ENCODE measurements at places on chromosomes 1 and 21.

- DNase-seq = no peak
Measured at GRCh38 chr1:93815366-93816110, 63.5 kb downstream of the DNTTIP2 start.

- no peak for DNase-seq
Measured at GRCh38 chr1:13792419-13792818, 92.4 kb downstream of the PRDM2 start.

DNA sequence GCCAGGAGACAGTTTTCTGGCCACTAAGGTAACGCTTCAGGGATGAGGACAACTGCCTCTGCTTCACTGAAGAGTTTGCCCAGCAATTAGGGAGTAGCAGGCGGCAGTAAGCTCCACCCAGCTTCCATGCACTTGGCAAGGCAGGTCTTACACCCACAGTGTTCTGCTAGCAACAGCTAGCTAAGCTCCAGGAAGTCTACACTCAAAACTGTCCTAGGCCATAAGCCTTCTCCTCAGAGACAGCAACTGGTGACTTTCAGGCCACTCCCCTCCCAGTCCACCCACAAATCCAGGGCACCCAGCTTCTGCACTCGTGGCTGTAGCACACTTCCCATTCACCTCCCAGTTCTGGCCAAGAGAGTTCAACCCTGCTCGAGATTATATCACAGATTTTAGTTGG, 47.3 kb downstream of the KMO start:
- DNase-seq = no peak

GRCh38 chr1:112394743-112395062, 1.3 kb upstream of the CTTNBP2NL start:
- no peak for DNase-seq

- no peak for DNase-seq
Measured at GRCh38 chr1:235408503-235408960, 41.3 kb downstream of the TBCE start.

DNA sequence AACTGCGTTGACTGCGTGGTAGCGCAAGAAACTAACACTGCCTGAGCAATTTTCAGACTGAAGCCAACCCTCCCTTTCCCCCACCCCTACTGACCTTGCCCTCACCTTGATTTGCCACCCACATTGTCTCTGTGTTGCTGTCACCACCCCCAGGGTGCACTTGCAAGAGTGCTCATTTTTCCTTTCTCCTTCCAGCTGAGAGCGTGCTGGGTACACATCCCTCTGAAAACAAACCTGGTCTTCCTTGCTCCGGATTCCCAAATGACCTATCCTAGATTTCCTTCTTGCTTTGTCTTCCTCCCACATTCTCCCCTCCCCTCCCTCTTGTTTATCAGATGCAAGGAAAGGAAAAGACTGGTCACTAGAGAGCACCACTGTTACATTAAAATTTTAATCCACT, 24.2 kb downstream of the MPZ start:
- DNase-seq = no peak

DNA sequence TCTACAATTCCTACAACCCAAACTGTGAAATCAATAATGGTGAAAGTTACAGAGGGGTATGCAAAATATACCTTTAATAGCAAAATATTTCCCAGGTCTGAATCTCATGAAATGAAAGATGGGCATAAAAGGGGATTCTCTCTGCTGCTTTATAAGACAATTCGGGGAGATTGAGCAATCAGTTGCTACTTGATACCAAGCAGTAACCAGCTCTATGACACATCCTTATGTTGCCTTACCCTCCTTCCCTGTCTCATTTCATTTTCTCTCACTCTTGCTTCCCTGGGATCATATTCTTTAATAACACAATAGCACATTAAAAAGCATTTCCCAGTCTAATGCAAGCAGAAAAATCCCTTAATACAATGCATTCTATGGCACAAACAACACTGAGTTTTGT, 29.0 kb downstream of the ZSWIM5 start:
- DNase-seq = no peak

GRCh38 chr1:59360170-59360569, 63.3 kb downstream of the FGGY start:
- DNase-seq = no peak
